ENCODE measurements at places on chromosomes 7 and 10.

DNA sequence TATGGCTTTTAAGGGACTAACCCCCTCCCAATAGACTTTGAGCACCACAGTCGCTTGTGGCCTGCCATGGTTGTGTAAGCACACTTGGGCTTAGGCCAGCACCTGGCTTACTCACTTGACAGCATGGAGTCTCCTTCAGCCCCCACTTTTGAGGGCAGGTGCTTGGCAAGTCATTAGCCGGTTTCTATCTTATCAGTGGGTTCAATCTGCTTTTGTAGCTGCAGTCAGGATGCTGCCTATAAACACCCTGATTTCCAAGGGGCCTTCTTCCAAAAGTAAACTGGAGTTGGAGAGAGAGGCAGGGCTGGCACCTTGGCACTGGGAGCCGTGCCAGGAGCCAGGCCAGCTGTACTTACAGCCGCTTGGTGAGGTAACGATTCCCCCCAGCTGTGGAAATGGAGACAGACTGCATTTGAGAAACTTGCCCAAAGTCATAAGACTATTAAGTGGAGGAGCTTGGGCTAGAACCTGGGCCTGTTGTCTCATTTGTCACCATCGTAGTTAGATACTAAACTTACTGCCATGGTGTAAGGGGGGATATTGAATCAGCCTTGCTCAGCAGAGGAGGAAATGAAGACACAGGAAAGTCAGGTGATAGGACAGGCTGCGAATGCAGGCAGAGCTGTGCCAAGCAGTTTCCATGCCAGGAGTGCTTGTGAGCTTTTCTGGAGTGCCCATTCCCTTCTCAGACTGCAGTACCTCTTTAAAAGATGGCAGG is 92.2 kb upstream of the EFCAB10 start:
- DNase-seq = no peak

GRCh38 chr7:149715476-149715875 is 57.9 kb downstream of the ZNF467 start:
- no peak for DNase-seq

DNA sequence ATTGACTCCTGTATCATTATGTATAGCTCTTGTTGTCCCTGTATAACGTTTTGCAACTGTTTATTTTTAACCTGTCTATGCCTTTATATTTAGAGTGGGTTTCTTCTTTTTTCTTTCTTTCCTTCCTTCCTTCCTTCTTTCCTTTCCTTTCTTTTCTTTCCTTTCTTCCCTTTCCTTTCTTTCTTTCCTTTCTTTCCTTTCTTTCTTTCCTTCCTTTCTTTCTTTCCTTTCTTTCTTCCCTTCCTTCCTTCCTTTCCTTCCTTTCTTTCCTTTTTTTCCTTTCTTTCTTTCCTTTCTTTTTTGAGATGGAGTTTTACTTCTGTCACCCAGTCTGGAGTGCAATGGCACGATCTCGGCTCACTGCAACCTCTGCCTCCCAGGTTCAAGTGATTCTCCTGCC is 5.9 kb downstream of the JAKMIP3 start:
- no peak for DNase-seq

- DNase-seq = peak; percentile 40
Observed at GRCh38 chr7:43568529-43568928, 14.4 kb upstream of the STK17A start.

DNA sequence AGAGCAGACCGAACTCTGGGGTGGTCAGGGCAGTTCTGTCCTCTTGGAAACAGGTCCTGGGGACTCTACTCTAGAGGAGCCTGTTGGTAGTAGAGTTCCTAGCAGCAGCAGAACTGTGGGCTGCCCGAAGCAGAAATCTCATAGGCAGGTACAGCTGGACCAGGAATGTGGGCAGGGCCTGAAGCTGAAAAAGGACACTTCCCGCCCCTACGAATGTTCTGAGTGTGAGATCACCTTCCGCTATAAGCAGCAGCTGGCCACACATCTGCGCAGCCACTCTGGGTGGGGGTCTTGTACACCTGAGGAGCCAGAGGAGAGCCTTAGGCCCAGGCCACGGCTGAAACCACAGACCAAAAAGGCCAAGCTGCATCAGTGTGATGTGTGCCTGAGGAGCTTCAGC is 8.3 kb upstream of the ZNF783 start:
- DNase-seq = no peak

GRCh38 chr10:98251399-98251798 is 16.6 kb downstream of the LOXL4 start:
- no peak for DNase-seq

- no peak for DNase-seq
Observed at GRCh38 chr7:140232957-140233917, 56.5 kb upstream of the KDM7A start.

- DNase-seq = peak; percentile 87
Observed at GRCh38 chr10:94123258-94123995, 129.7 kb downstream of the PLCE1 start.

- DNase-seq = no peak
Observed at GRCh38 chr7:121436688-121437087, 40.6 kb upstream of the FAM3C start.

DNA sequence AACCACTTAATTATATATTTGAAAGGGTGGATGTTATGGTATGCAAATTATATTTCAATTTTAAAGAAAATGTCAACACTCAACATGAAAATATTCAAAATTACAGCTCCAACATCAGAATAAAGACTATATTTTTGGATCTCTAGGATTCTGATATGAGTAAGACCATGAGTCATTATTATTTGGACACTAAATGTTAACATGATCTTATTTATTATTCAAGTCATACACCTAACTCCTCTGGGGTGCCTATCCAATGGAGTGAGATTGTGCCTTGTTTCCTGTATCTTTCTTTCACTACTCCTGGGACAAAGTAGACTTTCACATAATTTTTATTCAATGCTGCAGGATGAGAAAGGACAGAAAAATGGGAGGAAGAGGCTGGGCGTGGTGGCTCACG is 135.2 kb upstream of the PRSS1 start:
- DNase-seq = no peak

DNA sequence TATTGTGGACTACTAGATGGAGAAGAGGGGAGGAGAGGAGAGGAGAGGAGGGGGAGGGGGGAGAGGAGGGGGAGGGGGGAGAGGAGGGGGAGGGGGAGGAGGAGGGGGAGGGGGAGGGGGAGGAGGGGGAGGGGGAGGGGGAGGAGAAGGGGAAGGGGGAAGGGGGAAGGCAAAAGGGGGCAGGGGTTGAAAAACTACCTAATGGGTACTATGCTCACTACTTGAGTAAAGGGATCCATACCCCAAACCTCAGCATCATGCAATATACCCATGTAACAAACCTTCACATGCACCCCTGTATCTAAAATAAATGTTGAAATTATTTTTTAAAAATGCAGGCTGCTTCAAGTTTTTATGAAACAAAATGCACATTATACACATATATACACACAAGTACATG is 15.1 kb upstream of the LMOD2 start:
- no peak for DNase-seq

DNA sequence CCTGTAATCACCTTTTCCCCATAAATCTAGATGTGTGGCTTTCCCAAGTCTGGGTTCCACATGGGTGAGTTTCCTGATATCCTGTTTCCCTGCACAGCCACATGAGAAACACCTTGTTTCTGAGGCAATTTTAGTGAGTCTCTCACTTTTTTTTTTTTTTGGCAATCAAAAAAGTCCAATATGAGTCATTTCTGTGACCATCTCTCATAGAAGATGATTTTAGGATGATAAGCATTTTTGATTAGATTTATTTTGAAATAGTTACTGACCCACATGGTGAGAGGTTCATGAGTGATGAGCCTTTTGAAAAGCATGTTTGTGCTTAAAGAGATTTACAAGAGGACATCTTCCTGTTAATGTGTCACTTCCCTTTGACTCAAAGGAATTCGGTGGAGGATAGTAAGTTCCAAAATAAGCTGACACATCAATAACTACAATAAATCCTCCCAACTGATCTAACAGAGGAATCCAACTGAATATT is 464.0 kb downstream of the INHBA start:
- DNase-seq = peak; percentile 29

- peak; percentile 58 for DNase-seq
Observed at GRCh38 chr7:43954524-43955228, 28.4 kb downstream of the UBE2D4 start.

GRCh38 chr10:18312374-18313139 is 172.3 kb downstream of the CACNB2 start:
- peak; percentile 71 for DNase-seq

GRCh38 chr10:52436664-52437063 is 122.6 kb downstream of the DKK1 start:
- peak; percentile 66 for DNase-seq

- no peak for DNase-seq
Observed at GRCh38 chr10:18699849-18700840, 40.9 kb downstream of the ARL5B start.

GRCh38 chr10:99617696-99618095 is 2.5 kb downstream of the SLC25A28 start:
- DNase-seq = no peak

DNA sequence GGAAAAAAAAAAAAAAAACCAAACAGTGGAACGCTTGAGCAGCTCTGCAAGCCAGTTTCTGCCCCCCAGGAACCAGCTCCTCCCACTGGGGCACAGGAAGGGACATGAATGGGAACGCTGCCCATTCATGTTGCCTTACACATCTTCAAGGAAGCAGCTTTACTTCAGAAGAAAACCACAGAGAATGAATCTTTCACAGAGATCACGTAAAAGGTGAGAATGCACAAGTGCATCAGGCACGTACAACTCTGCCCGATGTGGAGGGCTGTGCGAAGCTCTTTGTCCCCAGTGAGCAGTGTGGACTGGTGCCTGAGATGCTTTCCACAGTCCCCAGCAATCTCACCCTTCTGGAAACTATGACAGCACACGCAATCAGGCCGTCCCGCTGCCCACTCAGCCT is 106.2 kb downstream of the DLG5 start:
- no peak for DNase-seq

DNA sequence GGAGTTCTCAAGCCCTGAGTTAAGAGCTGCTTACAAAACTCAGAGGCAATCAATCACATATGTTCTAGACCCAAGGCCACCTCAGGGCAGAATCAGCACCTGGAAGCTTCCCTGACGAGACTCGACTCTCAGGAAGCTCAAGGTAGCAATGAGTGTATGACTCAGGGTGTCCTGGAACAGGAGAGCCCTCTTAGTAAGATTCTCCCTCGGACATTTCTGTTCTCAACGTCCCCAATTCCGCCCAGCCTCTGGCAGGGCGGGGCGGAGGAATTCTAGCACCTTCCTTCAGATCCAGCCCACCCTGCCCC is 39.6 kb upstream of the PROSER2 start:
- DNase-seq = no peak

DNA sequence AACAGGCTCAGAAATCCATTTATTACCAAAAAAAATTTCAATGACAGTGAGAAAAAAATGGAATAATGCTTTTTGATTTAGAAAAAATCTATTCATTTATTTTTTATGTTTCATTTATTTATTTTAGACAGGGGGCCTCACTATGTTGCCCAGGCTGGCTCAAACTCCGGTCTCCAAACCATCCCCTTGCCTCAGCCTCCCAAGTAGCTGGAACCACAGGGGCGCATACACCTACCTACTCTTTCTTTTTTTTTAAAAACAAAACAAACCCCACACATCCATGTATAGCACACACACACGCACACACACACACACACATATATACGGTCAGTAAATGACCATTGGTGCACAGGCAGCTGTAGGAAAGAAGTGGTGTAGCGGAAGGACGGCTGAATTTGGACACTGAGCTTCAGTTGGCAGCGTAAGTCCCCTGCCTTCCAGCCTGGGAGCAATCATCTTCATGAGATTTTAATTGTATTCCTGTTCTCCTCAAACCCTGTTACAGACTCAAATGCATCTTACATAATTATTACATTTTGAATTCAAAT is 28.8 kb downstream of the ARL4A start:
- DNase-seq = peak; percentile 10

DNA sequence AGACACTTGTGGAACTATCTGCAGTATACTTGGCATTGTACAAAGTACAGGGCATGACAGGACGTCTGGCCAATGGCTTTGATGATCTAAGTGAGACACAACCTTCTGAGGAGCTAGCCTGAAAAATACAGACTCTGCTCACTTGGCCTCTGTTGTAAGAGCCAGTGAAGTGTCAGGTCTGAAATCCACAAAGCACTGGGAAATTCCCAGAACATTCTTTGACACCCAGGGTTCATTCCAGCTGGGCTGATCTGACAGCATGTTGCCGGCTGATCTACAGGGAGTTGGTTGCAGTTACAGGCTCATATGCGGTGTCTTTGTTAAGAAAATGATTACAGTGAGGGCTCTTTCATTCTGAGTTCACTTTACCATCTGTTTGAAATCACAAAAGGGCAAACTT is 354.6 kb downstream of the PHF14 start:
- no peak for DNase-seq

DNA sequence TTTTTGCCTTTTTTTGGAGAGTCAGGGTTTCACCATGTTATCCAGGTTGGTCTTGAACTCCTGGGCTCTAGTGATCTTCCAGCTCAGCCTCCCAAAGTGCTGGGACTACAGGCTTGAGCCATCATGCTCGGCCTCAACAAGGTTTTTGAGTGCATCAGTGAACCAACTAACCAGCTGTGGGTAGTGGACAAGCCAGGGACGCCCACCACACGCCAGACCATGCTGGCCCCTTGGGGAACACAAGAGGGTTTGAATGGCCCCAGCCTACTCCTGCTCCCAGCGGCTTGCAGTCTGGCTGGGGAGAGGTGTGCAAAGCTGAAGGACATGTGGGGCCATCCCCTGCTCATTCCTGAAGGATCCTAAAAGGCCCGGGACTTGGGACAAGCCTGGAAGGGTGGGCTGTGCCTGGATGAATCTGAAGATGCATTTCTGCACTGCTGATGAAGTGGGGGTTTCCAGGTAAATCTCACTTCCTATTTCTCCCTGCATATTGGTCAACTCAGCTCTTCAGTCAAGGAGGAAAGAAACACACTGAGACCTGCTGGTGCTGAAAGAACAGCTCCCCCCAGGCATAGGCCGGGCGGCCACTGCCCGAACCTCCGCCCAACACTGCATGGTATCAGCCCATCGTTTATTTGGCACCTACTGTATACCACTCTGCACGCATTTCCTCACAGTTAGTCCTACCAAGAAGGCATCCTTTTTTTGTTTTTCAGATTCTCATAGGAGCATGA is 6.9 kb downstream of the MMD2 start:
- peak; percentile 15 for DNase-seq

- no peak for DNase-seq
Observed at GRCh38 chr10:80410578-80411145, 2.3 kb downstream of the PRXL2A start.
